ENCODE measurements at places on chromosomes 3 and 15.

- no peak for DNase-seq
These were observed 25.9 kb upstream of the SLC6A6 start for GRCh38 chr3:14376348-14377043.

DNA sequence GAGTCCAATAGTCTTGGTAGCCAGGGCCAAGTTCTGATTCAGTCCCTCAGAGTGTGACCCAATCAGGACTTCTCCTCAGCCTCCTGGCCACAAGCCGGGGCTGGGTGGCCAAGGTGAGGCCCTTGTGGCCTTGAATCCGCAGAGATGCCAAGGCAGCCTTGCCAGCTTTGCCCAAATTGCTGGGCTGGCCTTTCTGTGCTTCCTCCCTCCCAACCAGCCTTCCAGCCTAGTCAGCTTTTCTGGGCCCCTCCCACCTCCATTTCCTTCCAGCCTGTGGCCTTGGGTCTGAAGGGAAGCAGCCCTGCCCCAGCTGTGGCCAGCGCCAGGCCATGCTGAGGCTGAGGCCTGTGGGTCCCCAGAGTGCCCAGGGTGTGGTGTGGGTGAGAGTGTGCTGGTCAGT, 34.3 kb upstream of the ANKDD1A start:
- DNase-seq = no peak

GRCh38 chr3:177681156-177681555, 483.9 kb upstream of the TBL1XR1 start:
- DNase-seq = no peak

- DNase-seq = no peak
These were observed 90.0 kb downstream of the FSIP1 start for GRCh38 chr15:39692356-39693327.

GRCh38 chr3:101381809-101382208, 61.4 kb upstream of the IMPG2 start:
- DNase-seq = no peak

GRCh38 chr15:85480923-85481322, 100.5 kb downstream of the AKAP13 start:
- no peak for DNase-seq

DNA sequence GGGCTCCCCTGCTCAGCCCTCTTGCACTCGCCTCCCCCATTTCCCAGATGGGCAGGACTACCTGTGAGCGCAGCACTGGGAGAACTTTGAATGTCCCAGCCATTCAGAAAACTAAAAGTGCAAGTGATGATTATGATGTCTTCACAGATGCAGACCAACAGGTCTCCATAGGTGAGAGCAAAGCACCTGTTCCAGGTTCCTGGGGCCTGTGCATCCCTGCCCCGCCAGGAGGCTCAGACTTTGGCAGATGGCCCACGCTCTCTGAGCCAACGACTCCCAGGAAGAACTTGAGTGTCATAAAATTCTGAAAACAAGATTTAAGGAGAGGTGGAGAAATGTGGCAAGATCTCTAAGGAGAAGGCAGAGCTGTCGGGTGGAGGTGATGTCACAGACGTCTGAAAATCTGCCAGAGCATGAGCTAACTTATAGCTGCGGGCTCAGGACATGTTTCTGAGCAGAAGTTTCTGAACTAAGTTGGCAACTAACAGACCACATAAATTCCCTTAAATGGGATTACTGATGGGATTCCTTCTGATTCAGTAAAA, 110.8 kb upstream of the IGF1R start:
- peak; percentile 7 for DNase-seq

DNA sequence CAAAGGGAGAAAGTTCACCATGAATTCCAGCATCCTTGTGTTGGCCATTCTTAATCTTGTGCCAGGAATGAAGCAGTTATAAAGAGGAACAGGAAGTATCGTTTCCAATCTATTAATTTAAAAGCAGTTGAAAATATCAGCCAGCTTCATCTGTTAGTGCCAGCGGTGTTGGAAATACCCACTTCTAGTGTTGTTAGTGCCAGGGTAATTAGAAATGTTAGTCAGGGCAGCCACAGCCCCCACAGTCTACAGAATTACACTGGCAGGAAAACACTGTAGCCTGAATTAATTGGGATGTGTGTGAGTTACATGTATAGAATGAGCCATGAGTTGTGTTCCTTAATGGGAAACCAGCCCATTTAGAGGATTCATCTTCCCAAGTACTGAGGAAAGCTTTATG, 127.8 kb downstream of the GHSR start:
- no peak for DNase-seq

DNA sequence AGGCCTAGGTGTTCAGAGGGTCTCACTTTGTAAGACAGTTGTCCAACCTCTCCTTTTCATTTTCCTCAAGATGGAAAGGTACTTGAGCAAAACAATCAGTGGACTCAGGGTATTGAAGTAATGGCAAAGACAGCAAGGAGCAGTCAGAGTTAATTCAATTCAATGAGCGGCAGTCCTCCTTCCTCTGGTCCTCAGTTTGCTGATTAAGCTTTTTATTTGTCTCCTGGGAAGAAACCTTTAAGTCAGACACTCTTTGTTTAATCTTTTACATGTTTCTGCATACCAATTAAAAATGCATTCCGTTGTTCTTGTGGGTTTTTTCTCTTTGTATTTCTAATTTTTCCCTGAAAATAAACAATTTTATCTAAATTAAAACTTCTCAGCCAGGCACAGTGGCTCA, 18.9 kb upstream of the ALDH1L1 start:
- DNase-seq = no peak

GRCh38 chr3:77595371-77595870, 555.5 kb downstream of the ROBO2 start:
- no peak for DNase-seq

GRCh38 chr15:69979262-69979661, 118.5 kb downstream of the TLE3 start:
- no peak for DNase-seq

DNA sequence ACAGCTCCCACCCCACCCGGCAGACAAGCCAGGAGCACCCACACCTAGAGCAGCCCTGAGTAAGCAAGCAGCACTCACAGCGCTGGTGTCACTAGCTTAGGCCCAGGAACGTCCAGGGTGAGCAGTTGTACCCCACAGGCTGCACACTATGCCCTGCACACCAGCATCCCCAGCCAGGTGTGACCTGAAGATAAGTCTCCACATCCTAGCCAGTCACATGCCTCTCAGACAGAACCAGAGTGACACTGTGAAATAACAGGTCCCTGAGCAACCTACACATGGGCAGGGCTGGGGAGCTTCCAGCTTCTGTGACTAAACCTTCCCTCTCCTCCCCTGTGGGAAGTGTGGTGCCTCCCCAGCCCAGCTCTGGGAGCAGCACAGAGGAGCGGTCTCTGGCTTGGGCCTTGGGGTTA, 253.6 kb downstream of the UACA start:
- DNase-seq = no peak

DNA sequence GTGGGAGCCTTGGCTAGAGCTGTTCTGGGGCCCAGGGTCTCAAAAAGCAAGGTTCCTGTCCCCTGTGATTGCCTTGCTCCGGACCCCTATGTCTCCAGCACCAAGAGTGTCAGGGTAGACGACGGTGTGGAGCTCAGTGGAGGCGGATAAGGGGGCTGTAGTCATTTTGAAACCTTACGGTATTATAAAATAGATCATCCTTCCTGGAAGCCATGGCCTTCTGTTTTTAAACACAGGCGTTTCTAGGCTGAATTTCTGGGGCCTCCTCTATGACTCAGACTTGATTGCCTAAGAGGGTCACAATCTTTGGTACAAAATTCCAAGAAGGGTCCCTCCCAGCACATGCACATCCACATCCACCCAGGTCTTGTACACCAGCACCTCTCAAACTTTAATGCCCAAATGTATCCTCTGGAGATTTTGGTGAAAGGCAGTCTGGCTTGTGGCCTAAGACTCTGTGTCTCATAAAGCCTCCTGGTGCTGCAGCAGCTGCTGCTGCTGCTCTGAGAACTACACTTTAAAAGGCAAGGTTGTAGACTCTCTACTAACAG, 70.5 kb upstream of the XCR1 start:
- DNase-seq = no peak

GRCh38 chr3:38137615-38138348, 679 bp upstream of the MYD88 start:
- DNase-seq = no peak

All from keratinocyte (primary cell).